ENCODE measurements at places on chromosomes 2 and 18.

DNA sequence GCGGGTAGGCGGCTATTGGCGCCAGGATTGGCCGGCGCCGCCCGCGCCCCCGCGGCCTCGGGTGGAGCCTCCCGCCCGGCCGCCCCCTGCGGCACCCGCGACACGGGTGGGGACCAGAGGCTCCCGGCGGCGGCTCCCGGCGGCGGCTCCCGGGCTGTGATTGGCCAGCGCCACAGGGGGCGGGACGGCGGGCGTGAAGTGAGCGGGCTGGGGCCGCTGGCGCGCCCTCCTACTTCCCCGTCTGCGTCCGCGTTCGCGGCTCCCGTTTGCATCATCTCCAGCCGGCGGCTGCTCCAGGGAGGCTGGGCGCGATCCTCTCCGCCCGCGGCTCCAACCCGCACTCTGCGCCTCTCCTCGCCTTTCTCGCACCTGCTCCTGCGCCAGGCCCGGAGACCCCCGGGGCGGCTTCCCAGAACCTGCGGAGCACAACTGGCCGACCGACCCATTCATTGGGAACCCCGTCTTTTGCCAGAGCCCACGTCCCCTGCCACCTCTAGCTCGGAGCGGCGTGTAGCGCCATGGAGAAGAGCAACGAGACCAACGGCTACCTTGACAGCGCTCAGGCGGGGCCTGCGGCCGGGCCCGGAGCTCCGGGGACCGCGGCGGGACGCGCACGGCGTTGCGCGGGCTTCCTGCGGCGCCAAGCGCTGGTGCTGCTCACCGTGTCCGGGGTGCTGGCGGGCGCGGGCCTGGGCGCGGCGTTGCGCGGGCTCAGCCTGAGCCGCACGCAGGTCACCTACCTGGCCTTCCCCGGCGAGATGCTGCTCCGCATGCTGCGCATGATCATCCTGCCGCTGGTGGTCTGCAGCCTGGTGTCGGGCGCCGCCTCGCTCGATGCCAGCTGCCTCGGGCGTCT is at the start of gene SLC1A4:
TSS of gene SLC1A4 (plus strand) at position 274 of the 856 bp plus-strand sequence. CDS start at position 519, 245 bp downstream.
- peak; percentile 93 for DNase-seq

GRCh38 chr2:208334230-208334629 is 68.2 kb downstream of the PIKFYVE start:
- DNase-seq: no peak

DNA sequence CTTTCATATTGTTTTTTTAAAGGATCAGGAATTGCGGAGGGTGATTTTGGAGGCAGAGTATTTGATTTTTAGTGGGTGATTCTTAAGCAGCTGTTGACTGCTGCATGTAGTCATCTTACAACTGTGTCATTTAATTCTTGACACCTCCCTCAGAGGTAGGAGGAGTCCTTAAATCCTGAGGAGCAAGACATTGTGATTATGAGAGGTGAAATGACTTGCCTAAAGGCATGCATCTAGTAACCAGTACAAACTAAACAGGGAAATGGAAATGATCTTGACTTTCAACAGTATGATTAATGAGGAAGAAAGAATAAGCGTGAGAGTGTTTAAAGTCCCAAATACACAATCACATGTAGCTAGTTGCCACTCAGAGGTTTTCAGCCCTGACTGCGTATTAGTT is 440.7 kb downstream of the THSD7B start:
- DNase-seq: no peak

DNA sequence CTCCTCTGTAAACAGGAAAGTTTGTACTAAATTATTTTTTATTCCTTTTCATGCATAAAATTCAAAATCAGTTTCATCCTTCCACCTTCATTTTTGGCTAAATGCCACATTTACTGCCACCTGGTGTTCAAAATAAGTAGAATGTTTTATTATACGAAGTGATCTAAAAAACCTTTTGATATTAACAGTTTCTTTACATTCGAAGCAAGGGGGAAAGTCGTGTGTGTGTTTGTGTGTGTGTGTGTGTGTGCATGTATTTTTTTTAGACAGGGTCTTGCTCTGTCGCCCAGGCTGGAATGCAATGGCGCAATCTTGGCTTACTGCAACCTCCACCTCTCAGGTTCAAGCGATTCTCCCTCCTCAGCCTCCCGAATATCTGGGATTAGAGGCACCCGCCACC is 9.0 kb upstream of the SCN9A start:
- peak; percentile 4 for DNase-seq

DNA sequence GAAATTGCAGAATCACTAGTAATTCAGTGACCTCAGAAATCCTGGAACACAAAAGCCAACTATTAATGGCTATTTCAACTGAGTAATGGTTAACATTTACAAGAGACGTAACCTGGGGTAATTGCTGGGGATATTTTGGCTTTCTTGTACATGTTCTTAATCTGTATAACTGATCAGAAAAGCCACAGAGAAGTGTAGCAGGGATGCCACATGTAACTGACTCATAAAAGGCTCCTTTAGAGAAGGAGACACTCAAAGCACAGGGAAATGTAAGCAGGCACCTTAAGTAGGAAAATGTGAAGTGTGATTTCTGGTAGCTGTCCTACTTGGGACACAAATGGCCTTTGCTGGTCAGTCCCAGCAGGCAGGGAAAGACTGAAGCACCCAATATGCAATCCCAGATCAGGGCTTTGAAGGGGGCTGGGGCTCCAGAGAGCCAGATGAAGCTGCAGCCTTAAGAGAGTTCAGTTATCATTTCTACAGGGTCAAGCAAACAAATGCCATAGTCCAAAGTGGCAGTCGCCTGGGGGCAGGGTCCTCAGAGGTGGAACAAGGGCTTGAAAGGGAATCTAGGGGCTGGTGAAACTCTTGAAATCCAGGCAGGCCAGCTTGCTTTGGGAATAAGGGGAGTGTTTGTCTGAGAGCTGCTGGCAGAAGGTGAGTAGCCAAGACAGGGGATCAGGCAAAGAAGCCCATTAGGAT is 7.2 kb upstream of the SPOPL start:
- DNase-seq: no peak

- peak; percentile 41 for DNase-seq
Observed at GRCh38 chr2:29583104-29583503, 338.3 kb downstream of the ALK start.

GRCh38 chr2:223746611-223747010 is 90.8 kb downstream of the AP1S3 start:
- no peak for DNase-seq

- no peak for DNase-seq
Observed at GRCh38 chr2:240644859-240645301, 19.6 kb downstream of the GPR35 start.

- DNase-seq: no peak
Observed at GRCh38 chr2:120547662-120548061, 188.0 kb upstream of the GLI2 start.

GRCh38 chr2:16669388-16669787 is 3.8 kb upstream of the CYRIA start:
- no peak for DNase-seq

- no peak for DNase-seq
Observed at GRCh38 chr2:27185331-27186026, 26.4 kb upstream of the ATRAID start.

DNA sequence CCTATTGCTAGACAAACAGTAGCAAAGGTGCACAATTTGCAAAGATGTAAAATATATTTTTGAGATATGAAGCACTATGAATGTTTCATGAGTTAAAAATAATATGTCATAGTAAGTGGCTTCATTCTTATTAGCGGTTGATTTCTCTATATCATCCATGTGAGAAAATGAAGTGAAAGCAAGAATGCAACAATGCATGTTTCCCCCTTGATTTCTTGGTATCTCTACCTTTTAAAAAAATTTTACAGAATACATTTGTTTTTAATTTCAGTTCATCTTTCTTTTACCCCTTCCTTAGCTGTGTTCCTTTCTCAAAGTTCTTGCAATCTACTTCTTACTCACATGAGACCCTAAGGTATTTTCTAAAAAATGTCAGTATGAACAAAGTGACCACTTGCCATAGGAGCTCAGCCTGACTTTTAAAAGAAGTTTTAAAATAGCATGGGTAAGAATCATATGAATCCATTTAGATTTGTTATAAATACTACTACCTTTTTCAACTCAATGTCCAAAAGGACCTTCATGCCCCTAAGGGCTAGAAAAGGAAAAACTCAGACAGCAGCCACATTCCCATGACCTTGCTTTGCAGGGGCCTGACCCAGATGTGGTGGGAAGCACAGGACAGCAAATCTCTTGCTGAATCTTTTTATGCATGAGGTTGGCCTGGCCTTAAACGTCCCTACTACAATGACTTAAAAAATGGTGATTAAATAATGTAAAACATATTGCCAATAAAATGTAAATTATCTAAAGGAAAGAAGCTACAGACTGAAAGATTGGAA is 14.8 kb upstream of the SLC38A11 start:
- DNase-seq: no peak

- DNase-seq: no peak
Observed at GRCh38 chr2:234273887-234274584, 222.8 kb downstream of the ARL4C start.

DNA sequence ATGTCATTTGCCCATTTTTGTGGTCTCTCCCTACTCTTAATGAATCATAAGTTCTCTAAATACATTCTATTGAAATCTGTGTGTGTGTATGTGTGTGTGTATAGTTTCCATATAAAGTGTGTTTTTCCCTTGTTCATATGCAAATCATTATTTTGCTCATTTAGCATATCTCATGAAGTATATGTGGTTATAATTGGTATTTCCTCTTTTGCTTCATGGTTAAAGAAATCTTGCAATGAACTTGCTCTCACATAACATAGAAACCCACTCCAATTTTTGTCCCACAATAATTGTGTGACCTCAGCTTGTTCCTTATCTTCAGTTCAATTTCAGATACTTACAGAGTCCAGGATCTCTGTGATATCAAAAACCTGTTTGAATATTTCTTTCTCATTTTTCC is 1.2 kb downstream of the CPO start:
- DNase-seq: no peak

DNA sequence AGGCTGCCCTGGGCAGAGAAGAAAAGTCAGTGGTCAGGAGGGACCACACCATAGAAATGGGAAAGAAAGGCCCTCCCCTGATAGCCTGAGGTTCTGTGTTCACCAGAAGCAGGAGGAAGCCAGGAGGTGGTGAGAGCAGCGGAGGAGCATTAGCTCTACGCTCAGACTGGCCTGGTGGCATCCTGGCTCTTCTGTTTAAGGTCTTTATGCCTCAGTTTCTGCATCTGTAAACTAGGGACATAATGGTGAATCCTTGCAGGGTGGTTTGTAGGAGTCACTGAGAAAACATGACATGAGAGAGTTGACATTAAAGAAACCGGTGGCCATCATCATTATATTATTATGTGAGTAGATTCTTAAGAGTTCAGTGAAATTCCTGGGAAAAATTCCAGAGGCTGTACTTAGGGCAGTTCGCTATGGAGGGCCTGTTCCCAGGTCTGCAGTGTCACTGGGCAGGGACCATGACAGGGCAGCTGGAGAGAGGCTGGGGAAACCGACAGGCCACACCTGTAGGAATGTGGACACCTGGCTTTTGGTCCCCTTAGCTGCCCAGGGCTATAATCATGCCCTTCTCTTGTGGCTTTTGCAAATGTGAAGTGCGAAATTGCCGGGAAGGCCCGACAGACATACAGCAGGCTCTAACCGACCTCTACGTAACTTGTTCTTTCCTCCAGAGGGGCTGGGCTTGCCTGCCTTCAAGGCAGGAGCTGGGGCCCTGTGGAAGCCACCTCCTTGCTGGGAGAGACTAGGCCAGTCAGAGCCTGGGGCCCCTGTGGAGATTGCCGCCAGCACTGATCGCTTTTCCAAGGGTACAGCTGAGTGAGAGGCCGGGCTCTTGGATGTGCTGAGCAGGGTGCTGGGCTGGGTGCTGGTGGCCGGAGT is 31.0 kb downstream of the GLI2 start:
- no peak for DNase-seq

DNA sequence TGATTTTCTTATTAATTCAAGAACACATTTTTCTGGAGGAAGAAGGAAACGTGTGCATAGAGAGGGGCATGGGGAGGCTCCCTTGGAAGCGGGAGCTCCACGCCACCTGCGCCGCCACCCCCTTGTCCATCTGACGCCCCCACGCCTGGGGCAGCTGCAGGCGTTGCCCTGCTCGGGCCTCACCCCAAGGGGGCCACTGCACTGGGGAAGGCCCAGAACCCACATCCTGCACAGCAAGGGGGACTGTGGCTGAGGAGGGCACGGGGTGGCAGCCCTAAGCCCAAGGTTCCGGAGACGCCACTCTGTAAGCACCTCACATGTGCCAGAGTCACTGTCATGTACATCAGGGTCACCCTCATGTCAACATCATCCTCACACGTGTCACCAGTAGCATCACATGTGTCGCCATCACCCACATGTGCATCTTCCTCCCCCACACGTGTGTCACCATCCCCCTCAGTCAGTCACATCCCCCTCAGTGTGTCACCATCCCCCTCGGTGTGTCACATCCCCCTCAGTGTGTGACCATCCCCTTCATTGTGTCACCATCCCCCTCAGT is 486.7 kb upstream of the SALL3 start:
- DNase-seq: no peak

- DNase-seq: no peak
Observed at GRCh38 chr2:96970248-96970875, 16.0 kb downstream of the FAM178B start.

- DNase-seq: no peak
Observed at GRCh38 chr2:113257516-113258264, 21.0 kb downstream of the PAX8 start.

- no peak for DNase-seq
Observed at GRCh38 chr2:121303531-121304263, 18.7 kb upstream of the TFCP2L1 start.

DNA sequence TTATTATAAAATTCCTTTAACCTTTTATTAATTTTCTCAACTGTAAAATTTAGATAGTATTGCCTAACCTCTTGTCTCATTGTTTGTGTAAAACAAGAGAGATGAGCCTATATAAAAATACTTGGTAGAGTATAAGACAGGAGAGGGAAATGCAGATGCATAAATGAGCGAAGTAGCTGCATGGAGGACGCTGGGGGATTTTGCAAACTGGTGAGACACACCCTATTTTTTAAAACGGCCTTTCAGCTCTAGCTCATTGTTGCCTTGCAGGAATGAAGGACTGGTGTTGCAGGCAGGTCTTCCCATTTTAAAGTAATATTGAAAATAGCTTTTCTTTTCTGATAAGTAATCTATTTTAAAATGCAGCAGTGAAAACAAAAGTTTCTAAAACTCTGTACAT is 435.3 kb upstream of the HNRNPA3 start:
- DNase-seq: no peak

- no peak for DNase-seq
Observed at GRCh38 chr2:71477231-71477691, 23.9 kb downstream of the DYSF start.

DNA sequence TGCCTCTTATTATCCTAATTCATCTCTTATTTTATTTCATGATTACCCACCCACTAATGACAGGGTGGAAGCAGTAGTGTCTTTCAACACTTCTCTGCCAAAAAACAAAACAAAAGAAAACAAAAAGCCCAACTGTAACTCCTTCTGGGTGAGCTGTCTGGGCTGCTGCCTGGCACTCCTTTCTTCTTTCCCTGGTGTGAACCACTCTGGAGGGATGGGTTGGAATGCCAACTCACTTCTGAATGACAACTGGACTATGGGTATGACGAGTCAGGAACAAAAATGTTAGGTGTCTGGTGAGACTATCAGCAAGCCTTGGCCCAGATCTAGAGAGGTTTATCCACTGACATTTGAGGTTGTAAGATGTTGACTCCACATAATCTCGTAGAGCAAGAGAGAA is 88.3 kb upstream of the ITGB6 start:
- no peak for DNase-seq

Measured in GM12865 (cell line).